Activated CD4-positive, alpha-beta memory T cell treated with anti-CD3 and anti-CD28 coated beads for 36 hours (primary cell): ENCODE measurements at places on chromosomes 3 and 15. TPM values are rescaled to one million over a fixed set of nuclear protein-coding genes. Genes with fewer than 3 reads are reported as not detected.
A peak's percentile ranks its signal among the peaks of the same experiment; 100 is the strongest.

- peaks cover 8% of the 10 kb centered on the region for H3K4me1 ChIP-seq
- no peak overlapping the region for H3K4me3 ChIP-seq
Measured at GRCh38 chr3:109339197-109339596, 1.9 kb upstream of the DPPA4 start.

Gene SNX33
- total RNA-seq = 3.2 TPM

GRCh38 chr3:46289966-46290365 lies 47.7 kb downstream of the CCR3 start:
- no peak overlapping the region for H3K4me3 ChIP-seq
- DNase-seq = no peak
- peaks cover 8% of the 10 kb centered on the region for H3K27me3 ChIP-seq
- peaks cover 64% of the 10 kb centered on the region for H3K4me1 ChIP-seq

GRCh38 chr3:189702066-189702646 lies 71.0 kb downstream of the TP63 start:
- no peak for DNase-seq
- peaks cover 2% of the 10 kb centered on the region for H3K27me3 ChIP-seq
- no peaks in the 10 kb centered on the region for H3K36me3 ChIP-seq
- peaks cover 1% of the 10 kb centered on the region for H3K4me1 ChIP-seq

Gene ADGRG7
- not detected for total RNA-seq

GRCh38 chr15:69468241-69469121 lies 15.9 kb downstream of the RPLP1 start:
- peaks cover 38% of the 10 kb centered on the region for H3K4me1 ChIP-seq
- peak; percentile 92 for DNase-seq
- H3K36me3 ChIP-seq = no peaks in the 10 kb centered on the region
- no peaks in the 10 kb centered on the region for H3K27me3 ChIP-seq

- no peaks in the 10 kb centered on the region for H3K36me3 ChIP-seq
- no peaks in the 10 kb centered on the region for H3K4me1 ChIP-seq
Measured at GRCh38 chr3:66692766-66693150, 191.9 kb upstream of the LRIG1 start.

- DNase-seq = no peak
- H3K4me3 ChIP-seq = no peak overlapping the region
- H3K36me3 ChIP-seq = peaks cover 22% of the 10 kb centered on the region
Measured at GRCh38 chr3:12905316-12906071, 64.1 kb upstream of the RPL32 start.

DNA sequence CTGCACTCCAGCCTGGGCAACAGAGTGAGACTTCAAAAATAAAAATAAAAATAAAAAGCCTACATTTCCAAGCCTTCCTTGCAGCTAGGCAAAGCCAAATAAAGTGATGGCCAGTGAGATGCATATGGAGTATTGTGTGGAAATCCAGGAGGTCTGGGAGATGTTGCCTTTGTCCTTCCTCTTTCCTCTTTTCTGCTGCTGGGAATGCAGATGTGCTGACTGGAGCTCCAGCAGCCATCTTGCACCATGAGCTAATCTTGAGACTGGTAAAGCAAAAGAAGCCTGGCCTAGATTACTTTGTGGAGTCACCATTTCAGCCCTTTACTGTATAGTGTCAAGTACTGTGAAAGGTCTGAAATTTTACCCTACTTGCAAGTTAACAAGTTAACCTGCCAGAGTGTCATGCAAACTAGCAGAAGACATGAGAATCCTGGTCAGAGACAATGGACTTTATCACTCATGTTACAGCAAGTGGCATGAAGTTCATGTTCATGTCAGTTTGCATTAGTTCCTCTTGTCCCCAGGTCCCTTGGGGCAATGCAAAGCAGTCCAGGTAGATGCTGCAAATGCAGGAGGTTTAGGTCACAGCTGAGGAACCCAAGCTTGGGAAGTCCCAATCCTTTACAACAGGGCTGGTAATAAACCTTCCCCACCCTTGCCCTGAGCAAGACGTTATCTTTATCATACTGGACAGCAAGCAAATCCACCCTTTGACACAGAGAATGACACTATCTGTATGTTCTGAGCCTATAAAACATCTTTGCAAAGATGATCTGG lies 103.1 kb downstream of the TLE3 start:
- H3K27me3 ChIP-seq = no peaks in the 10 kb centered on the region
- H3K4me3 ChIP-seq = no peak overlapping the region
- H3K27ac ChIP-seq = no peak overlapping the region
- H3K4me1 ChIP-seq = no peaks in the 10 kb centered on the region
- no peaks in the 10 kb centered on the region for H3K36me3 ChIP-seq

DNA sequence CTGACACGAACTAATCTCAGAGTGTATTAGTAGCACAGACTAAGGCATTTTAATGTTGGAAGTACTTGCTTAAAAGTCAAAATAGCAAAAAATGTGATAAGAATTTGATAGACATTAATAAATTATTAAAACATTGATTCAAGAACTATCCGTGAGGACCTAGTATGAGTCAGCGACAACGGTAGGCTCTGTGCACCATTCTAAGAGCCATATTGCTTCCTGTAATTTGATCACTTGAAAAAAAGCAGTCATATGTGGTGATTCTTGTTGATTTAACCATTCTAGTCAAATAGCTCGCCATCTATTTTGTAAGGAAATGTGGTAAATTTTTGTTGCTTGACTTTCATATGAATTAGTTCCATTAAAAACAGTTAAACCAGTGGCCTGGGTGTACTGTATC lies 534.9 kb upstream of the ARRDC4 start:
- H3K27me3 ChIP-seq = no peaks in the 10 kb centered on the region
- DNase-seq = no peak
- no peaks in the 10 kb centered on the region for H3K4me1 ChIP-seq
- no peaks in the 10 kb centered on the region for H3K36me3 ChIP-seq
- H3K4me3 ChIP-seq = no peak overlapping the region

GRCh38 chr3:65200310-65200970 lies 512.6 kb upstream of the ADAMTS9 start:
- no peaks in the 10 kb centered on the region for H3K4me1 ChIP-seq
- H3K36me3 ChIP-seq = no peaks in the 10 kb centered on the region
- no peak overlapping the region for H3K27ac ChIP-seq
- no peak overlapping the region for H3K4me3 ChIP-seq
- no peak for DNase-seq

- H3K27ac ChIP-seq = no peak overlapping the region
- H3K4me3 ChIP-seq = no peak overlapping the region
- peaks cover 8% of the 10 kb centered on the region for H3K27me3 ChIP-seq
- peaks cover 14% of the 10 kb centered on the region for H3K4me1 ChIP-seq
- DNase-seq = no peak
Measured at GRCh38 chr15:98876451-98877369, 130.9 kb downstream of the PGPEP1L start.

Gene COL7A1
- total RNA-seq = 1.1 TPM

- no peaks in the 10 kb centered on the region for H3K36me3 ChIP-seq
- no peaks in the 10 kb centered on the region for H3K4me1 ChIP-seq
- no peak overlapping the region for H3K4me3 ChIP-seq
- no peak overlapping the region for H3K27ac ChIP-seq
- no peaks in the 10 kb centered on the region for H3K27me3 ChIP-seq
Measured at GRCh38 chr3:147090461-147090860, 315.9 kb downstream of the ZIC4 start.

Gene LSAMP
- total RNA-seq = not detected

Gene ALCAM
- 20.6 TPM for total RNA-seq

- no peak overlapping the region for H3K27ac ChIP-seq
- no peaks in the 10 kb centered on the region for H3K4me1 ChIP-seq
- H3K27me3 ChIP-seq = no peaks in the 10 kb centered on the region
Measured at GRCh38 chr3:111890051-111890580, 31.1 kb downstream of the PHLDB2 start.

Gene ATP13A5
- total RNA-seq = not detected

Gene HES1
- total RNA-seq = 1.00 TPM

DNA sequence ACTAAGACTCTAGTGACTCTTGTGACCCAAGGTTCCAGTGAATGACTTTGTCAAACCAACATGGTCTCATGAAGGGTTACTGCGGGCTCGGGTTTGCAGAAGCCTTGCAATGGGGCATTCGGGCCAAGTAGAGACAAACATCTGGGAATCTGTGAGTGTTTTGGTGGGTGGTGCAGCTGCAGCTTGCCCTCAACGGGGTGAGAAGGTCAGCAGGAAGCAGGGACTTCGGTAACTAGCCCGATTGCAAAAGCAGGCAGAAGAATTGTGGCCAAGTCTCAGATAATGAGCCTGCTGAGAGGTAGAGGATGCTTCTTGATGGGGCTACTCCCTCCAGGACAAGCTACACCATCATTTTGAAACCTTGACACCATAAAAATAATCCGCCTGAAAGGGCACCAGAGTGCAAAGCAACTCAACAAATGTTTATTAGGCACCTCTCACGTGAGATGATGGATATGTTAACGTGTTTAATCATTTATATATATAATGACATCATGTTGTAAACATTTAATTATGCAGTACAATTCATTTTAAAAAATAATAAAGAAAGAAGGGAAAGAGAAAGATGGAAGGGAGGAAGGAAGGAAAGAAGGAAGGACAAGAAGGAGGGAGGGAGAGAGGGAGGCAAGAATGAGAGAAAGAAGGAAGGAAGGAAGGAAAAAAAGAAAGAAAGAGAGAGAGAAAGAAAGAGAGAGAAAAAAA lies 263.9 kb upstream of the IGF1R start:
- H3K27ac ChIP-seq = no peak overlapping the region
- H3K4me1 ChIP-seq = no peaks in the 10 kb centered on the region
- H3K4me3 ChIP-seq = no peak overlapping the region
- peaks cover 14% of the 10 kb centered on the region for H3K27me3 ChIP-seq
- H3K36me3 ChIP-seq = no peaks in the 10 kb centered on the region

DNA sequence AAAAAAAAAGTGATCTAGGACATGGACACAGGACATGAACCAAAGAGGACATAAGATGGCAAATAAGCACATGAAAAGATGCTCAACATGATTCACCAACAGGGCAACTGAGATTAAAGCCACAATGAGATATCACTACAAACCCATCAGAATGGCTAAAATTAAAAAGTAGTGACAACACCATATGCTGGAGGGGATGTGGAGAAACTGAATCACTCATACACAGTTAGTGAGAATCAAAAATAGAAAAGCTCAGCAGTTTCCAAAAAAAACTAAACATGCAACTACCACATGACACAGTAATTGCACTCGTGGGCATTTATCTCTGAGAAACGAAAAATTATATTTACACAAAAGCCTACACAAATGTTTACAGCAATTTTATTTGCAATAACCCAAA lies 27.9 kb upstream of the ACKR4 start:
- H3K27ac ChIP-seq = peak overlapping the region; percentile 86
- H3K36me3 ChIP-seq = peaks cover 38% of the 10 kb centered on the region
- DNase-seq = no peak
- no peaks in the 10 kb centered on the region for H3K27me3 ChIP-seq

- no peak overlapping the region for H3K27ac ChIP-seq
- peaks cover 17% of the 10 kb centered on the region for H3K27me3 ChIP-seq
- no peaks in the 10 kb centered on the region for H3K36me3 ChIP-seq
- H3K4me1 ChIP-seq = peaks cover 2% of the 10 kb centered on the region
- no peak overlapping the region for H3K4me3 ChIP-seq
- peak; percentile 41 for DNase-seq
Measured at GRCh38 chr15:31080591-31081014, 20.9 kb downstream of the TRPM1 start.

DNA sequence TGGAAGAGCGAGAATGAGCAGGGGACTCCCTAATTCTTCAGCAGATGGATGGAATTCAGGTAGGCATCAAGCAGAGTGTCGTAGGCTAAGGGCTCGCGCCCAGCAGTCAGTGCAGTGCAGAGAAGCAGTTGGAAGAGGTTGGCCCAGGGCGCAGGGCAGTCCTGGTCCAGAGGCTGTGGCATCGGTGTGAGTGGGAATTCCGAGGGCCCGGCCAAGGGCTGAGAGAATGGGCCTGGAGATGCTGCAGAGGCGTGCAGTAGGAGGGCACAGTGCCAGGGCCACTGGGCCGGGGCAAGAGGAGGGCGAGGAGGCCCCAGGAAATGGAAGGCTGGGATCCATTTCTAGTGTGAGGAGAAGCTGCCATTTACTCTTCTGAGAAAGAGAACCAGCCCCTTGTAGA lies 74.4 kb downstream of the AAGAB start:
- no peak overlapping the region for H3K4me3 ChIP-seq
- no peak for DNase-seq
- H3K36me3 ChIP-seq = peaks cover 29% of the 10 kb centered on the region
- H3K4me1 ChIP-seq = peaks cover 24% of the 10 kb centered on the region
- H3K27me3 ChIP-seq = no peaks in the 10 kb centered on the region

DNA sequence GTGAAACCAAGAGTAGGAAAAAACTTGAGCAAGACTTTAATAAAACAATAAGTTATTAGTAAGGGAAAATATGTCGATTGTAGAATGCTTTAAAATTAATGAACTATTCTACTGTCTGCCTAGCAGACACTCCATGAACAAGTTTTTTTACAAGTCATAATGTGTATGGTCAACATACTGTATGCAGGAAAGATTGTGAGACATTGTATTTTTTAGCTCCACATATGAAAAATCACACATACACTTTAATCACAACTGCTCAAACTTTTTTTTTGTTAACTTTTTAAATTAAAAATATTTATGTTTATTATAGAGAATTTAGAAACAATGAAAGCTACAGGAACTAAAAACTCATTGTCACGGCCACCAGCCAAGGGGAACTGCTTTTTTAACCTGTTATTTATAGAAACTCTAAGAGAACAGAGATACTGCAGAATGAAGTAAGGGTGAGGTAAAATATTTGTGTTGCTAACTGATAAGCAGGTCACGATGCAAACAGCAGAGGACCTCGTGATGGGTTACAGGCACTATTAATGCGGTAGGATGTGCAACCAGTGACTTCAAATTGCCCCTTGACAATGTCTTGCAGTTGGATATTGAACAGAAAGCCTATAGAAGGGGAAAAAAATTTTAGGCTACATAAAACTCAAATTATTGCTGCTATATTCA lies 53.0 kb downstream of the THSD4 start:
- H3K4me1 ChIP-seq = no peaks in the 10 kb centered on the region
- H3K36me3 ChIP-seq = peaks cover 4% of the 10 kb centered on the region
- DNase-seq = no peak
- H3K27me3 ChIP-seq = peaks cover 35% of the 10 kb centered on the region

DNA sequence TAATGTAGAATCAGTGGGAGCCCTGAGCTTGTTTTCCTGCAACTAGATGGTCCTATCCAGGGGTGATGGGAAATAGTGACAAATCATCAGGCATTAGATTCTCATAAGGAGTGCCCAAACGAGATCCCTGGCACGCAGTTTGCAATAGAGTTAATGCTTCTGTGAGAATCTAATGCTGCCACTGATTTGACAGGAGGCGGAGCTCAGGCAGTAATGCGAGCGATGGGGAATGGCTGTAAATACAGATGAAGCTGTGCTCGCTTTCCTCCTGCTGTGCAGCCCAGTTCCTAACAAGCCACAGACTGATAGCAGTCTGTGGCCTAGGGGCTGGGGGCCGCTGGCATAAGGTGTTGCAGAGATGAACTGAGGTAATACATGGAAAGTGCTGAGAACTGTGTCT lies 28.3 kb upstream of the TMEM42 start:
- no peak overlapping the region for H3K4me3 ChIP-seq
- no peaks in the 10 kb centered on the region for H3K4me1 ChIP-seq
- peaks cover 32% of the 10 kb centered on the region for H3K36me3 ChIP-seq
- no peaks in the 10 kb centered on the region for H3K27me3 ChIP-seq
- H3K27ac ChIP-seq = no peak overlapping the region
